ENCODE measurements at places on chromosomes 12 and 14.

- no peak for DNase-seq
These were observed 71.6 kb downstream of the FGD4 start for GRCh38 chr12:32470936-32471470.

DNA sequence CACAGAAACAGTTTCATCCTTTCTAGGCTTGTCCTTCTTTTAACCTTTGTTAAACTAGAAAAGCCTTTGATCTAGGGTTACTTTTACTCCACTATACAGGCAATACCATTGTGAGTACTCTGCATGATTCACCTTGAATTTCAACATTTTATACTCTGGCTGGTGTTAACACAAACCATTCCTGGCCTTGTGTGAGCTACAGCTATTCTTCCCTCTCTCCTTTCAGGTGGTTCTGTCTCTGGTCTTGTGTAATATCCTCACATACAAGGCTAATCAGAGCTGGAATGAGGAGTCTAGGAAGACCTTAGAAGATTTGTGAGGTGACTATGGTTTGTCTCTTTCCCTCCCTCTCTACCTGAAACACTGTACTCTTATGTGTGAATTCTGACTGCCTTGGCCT, 837.4 kb upstream of the USP15 start:
- no peak for DNase-seq

DNA sequence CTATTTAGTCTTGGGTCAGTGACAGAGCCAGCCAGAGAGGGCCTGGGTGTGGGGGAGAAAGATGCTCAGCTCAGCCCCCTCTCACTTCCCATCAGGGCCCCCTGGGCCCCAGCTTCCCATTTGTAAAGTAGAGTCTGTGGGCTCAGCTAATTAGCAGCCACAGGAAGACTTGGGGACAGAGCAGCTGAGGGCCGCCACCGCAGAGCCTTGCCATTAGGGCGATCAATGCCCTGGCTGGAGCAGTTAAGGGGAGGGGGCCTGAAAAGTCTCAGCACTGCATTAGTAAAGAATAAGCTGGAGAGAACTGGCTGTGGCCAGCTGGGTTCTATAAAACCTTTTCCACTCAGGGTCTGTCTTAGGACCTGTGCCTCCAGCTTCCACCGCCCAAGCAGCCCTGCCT, 2.7 kb downstream of the PLEKHD1 start:
- DNase-seq, result no peak

- no peak for DNase-seq
These were observed 636.6 kb downstream of the MED13L start for GRCh38 chr12:115640929-115641328.

GRCh38 chr12:113758165-113758924, 207.8 kb downstream of the RBM19 start:
- no peak for DNase-seq

GRCh38 chr14:73238424-73238852, 1.1 kb downstream of the PAPLN start:
- peak; percentile 44 for DNase-seq

GRCh38 chr12:47236109-47236714, 156.5 kb upstream of the AMIGO2 start:
- no peak for DNase-seq

DNA sequence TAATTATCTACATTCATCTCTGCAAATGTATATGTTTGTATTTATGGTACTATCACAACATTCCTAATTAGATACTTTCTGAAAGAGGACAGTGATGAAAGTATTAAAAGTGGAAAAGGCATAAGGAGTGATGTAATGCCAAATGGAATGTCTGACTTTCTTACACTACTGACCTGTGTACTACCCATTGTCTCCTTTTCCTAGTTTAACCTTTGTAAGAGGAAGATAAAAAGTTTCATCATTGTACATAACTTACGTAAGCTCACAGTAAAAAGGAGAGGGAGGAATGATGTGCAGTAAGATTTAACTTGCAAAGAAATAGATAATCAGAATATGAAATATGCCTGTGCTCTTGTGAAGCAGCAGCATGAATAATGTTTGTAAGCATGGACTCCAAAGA, 55.9 kb downstream of the SOX5 start:
- no peak for DNase-seq

DNA sequence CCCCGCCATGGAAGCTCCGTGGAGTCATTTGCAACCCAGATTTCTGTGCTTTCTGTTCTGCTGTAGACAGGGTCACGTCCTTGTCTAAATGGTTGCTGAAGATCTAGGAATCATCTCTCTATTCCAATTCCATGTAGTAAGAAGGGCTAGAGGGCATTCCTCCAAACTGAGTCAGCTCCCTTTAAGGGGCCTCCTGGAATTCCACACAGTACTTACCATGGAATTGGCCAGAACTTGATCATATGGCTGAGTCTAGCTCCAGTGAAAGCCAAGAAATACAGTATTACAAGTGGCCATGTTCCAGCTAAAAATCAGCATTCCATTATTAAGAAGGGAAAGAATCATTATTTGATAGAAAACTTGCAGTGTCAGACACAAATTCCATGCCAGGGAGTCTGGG, 171.9 kb downstream of the PRKCH start:
- no peak for DNase-seq

DNA sequence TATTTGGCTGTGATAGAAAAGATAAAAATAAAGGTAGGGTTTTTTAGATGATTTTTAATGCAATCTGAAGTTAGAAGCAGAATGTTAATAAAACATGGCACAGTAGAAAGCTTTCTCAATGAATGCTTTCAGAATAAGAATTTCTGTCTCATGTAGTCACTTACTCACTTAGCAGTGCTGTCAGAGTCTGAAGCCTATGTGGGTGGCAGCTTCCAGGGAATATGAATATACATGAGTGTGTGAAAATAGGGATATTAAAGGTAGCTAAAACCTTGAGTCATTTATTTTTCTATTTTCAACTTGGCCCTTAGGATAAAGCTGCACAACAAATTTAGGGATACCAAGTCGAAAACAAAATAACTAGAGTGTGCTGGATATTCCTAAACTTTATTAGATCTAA, 427.9 kb downstream of the AEBP2 start:
- no peak for DNase-seq

- no peak for DNase-seq
These were observed 379.6 kb downstream of the CCDC91 start for GRCh38 chr12:28569698-28570411.

GRCh38 chr12:97167598-97167997, 260.5 kb downstream of the NEDD1 start:
- no peak for DNase-seq

DNA sequence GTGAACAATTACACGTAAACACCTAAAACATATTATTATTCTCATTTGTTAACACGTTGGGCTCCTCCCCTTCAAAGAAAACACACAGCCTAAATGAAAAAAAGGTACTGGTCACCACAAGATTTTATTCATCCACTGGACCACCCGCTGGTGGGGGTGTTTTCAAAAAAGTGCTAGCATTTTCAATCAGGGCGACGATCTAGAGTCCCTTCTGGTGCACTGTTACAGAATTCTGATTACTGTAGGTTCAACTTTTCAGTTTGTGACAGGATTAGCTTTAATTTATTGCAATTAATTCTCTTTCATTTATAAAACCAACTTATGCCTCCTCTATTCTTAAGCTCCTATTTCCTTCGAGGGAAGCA, 443 bp downstream of the MAGOHB start:
- no peak for DNase-seq

DNA sequence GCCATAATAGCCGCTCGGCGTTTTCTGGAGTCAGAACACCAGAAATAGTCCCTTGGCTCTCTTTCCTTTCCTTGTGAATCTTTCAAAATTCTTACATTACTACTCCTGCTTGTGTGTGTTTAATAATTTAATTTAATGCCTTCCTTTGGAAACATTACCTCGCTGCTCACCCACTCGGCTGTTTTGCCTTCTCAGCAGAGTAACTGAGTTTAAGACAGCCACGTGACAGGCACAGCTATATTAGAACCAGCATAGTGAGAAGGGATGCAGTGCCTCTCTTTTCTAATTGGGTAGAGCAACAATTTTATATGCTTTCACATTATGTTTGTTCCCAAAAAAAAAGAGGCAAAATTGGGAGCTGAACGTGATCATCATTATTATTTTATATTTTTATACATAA, 107.6 kb downstream of the ETV6 start:
- no peak for DNase-seq

- no peak for DNase-seq
These were observed 34.9 kb upstream of the GPR68 start for GRCh38 chr14:91279354-91279753.

- no peak for DNase-seq
These were observed 660.9 kb upstream of the MGAT4C start for GRCh38 chr12:86917121-86917520.

Data from D341Med (cell line).